ENCODE measurements at places on chromosomes 11 and 22.

GRCh38 chr22:26174280-26174679, 5.0 kb downstream of the SEZ6L start:
- no peak for DNase-seq

DNA sequence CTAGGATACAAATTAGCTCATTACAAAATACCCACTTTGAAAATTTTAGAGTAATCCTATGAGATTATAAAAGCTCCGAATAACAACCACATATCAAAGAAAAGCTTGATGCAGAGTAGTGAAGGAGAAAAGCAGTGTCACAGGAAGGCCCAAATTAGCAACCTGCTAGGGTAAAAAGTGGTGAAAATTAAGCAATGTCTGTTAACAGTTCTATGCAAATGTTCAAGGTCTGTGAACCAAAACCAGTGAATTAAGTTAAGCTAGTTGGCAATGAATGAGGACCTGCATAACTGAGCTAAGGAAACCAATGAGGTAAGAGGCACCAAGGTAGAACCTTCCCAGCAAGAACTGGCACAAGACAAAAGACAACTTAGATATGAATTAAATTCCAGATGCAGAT, 29.6 kb downstream of the PRDM10 start:
- DNase-seq = no peak

- DNase-seq = no peak
These were observed 2.4 kb upstream of the MN1 start for GRCh38 chr22:27803841-27804415.

GRCh38 chr11:65555693-65556231, 2.4 kb downstream of the LTBP3 start:
- DNase-seq = no peak

Data from naive thymus-derived CD8-positive, alpha-beta T cell (primary cell).